ENCODE measurements at places on chromosomes 5 and 9. TPM values are rescaled to one million over a fixed set of nuclear protein-coding genes. Genes with fewer than 3 reads are reported as not detected.

Gene GADD45G
- total RNA-seq = 0.95 TPM

Gene SNAPC4
- total RNA-seq = 10.5 TPM

Gene TAF1L
- total RNA-seq = not detected

Gene NR2F1-AS1
- 16.8 TPM for total RNA-seq

Gene GRIN1
- 0.54 TPM for total RNA-seq

Gene TRUB2
- 25.9 TPM for total RNA-seq

Gene CCL21
- not detected for total RNA-seq

Gene THBS4
- total RNA-seq = 1.3 TPM

Gene CKMT2
- total RNA-seq = 0.24 TPM

Gene ENTPD8
- total RNA-seq = 1.6 TPM

Gene ADAMTS16
- total RNA-seq = not detected

All from Calu3 (cell line).